Small intestine (tissue), 16 donors: ENCODE measurements at places on chromosomes 7 and 10. TPM values are rescaled to one million over a fixed set of nuclear protein-coding genes. Genes with fewer than 3 reads are reported as not detected.

The GARIN1A gene
- 0.37 TPM for polyA plus RNA-seq

The MYOF gene
- polyA plus RNA-seq = 20.6 TPM

GRCh38 chr10:131431978-131432690, 120.6 kb upstream of the TCERG1L start:
- no peaks in the 10 kb centered on the region for H3K27me3 ChIP-seq
- no peak for DNase-seq
- H3K4me3 ChIP-seq = no peak overlapping the region
- H3K36me3 ChIP-seq = no peaks in the 10 kb centered on the region
- H3K27ac ChIP-seq = no peak overlapping the region

GRCh38 chr7:102287981-102288278, 1.3 kb downstream of the SH2B2 start:
- no peaks in the 10 kb centered on the region for H3K27me3 ChIP-seq
- peaks cover 14% of the 10 kb centered on the region for H3K4me1 ChIP-seq

- H3K36me3 ChIP-seq = no peaks in the 10 kb centered on the region
- H3K4me1 ChIP-seq = no peaks in the 10 kb centered on the region
- H3K27ac ChIP-seq = no peak overlapping the region
- DNase-seq = no peak
- H3K27me3 ChIP-seq = no peaks in the 10 kb centered on the region
- no peak overlapping the region for H3K4me3 ChIP-seq
Observed at GRCh38 chr10:65194555-65194954, 1673.4 kb downstream of the REEP3 start.
